AG10803 (cell line): ENCODE measurements at places on chromosomes 7 and 10.

GRCh38 chr7:116180302-116180701 is 30.0 kb upstream of the TES start:
- DNase-seq, result peak; percentile 64

DNA sequence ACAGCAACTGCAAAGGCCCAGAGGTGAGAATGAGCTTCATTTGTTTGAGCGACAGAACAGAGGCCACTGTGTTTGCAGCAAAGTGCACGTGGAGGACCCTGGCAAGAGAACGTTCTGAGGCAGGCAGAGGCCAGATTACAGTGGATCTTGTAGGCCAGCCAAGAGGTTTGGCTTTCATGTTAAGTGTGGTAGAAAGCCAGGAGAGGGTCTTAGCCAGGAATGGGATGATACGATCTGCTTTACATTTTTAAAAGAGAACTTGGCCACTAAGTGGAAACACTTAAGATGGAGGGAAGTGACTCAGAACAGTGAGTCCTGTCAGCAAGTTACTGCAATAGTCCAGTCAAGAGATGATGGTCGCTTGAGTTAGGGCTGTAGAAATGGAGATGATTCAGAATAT is 4.6 kb downstream of the CCDC136 start:
- peak; percentile 73 for DNase-seq

DNA sequence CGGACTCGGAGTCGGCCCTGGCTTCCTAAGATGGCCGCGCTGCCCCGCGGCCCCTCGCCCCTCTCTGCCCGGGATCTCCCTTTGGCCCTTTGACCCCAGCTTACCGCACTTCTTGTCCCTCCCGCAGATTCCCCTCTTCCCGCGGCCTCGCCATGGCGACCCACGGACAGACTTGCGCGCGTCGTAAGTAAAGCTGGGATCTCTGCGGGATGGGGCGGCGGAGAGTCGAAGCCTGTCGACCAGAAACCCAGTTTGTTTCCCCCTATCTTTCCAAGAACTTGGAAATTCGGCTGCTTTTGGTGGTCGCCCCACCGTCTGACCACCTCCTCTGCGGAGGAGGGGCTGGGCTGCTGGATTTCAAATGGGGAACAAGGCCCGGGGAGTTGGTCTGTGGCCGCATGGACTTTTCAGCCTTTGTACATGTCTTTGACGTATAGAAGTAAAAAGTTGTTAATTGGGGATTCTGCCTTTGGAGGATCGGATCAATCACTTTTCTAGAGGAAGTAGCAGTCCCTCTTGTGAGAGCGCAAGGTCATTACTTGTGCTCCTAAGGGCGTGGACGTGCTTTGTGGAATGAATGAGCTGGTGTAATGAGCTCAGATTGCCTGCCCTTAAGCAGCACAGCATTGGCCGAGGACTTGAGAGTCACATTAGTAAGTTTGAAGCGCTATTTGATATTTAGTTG is 553 bp downstream of the VDAC2 start:
- peak; percentile 70 for DNase-seq

GRCh38 chr10:17918187-17918903 is 33.4 kb upstream of the SLC39A12 start:
- no peak for DNase-seq

DNA sequence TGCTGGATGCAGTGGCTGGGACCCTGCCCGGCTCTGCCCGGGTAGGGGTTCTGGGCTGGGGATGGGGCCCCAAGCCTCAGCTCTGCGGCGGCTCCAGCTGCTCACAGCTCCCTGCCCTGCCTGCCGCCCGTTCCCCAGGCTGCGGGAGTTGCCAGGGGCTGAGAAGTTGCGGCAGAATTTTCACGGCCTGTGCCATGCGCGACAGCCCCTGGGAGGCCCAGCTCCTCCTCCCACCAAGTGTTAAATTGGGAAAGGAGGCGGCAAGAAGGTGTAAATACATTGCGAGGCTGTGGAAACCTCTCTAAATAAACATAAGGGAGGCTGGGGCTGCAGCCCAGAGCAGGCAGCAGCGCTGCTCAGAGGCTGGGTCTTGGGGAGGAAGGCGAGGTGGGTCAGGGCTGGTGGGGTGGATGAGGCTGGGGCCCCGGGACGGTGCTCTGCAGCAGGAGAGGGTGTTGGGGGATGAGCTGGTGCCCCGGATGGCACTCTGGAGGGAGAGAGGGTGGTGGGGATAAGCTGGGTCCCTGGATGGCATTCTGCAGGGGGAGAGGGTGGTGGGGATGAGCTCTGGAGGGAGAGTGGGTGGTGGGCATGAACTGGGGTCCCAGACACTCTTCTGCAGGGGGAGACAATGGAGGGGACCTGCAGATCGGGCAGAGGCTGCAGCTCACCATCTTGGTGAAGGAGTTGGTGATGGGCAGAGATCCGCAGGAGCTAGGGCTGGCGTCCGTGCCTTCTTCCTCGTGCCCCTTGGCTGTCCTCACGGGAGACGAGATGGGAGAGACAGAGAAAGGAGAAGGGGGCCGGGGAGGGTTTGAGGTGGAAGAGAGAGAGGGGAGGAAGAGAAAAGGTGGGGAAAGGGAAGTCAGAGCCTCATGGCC is 85.5 kb upstream of the GNA12 start:
- no peak for DNase-seq

- no peak for DNase-seq
Measured at GRCh38 chr7:145633513-145633912, 483.1 kb upstream of the CNTNAP2 start.

- DNase-seq, result no peak
Measured at GRCh38 chr10:68831961-68832455, 4.7 kb downstream of the STOX1 start.

DNA sequence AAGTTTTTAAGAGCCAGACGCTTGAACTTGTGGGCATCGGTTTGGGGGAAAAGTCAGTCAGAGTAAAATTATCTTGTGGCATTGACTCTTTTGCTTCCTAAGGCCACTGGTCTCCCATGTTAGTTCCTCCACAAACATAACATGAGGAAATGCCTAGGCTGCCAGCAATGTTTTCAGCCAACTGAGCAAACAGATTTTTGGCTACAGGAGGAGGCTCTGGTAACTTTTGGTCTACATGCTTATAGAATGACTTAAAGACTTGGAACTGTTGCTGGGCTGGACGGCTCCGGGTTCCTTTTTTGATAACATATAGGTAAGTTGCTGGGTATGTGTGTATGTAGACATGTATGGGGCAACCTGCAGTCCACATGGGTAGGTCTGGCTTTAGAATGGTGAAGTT is 9.6 kb upstream of the ZNF239 start:
- no peak for DNase-seq

DNA sequence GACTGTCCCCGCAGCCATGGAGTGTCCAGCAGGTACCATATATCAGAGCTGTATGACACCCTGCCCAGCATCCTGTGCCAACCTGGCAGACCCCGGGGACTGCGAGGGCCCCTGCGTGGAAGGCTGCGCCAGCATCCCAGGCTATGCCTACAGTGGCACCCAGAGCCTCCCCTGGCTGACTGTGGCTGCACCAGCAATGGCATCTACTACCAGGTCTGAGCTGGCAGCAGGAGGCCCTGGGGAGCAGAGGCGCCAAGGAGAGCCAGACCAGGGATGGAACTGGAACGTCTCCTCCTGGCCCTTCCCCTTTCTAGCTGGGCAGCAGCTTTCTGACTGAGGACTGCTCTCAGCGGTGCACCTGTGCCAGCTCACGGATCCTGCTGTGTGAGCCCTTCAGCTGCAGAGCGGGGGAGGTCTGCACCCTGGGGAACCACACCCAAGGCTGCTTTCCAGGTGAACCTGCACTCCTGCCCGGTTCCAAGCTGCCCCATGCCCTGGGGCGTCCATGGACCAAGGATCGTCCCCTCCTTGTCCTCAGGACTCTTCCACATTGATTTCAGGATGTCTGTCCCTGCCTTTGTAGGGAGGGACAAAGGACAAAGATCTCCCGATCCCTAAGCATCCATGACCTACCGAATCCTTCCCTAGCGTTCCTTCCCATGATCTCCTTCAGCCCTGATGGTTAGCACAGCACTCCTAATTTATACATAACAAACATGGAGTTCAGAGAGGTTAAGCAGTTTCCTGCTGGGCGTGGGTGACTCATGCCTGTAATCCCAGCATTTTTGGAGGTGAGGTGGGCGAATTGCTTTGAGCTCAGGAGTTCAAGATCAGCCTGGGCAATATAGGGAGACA is 33.3 kb downstream of the EPHB4 start:
- DNase-seq, result no peak

DNA sequence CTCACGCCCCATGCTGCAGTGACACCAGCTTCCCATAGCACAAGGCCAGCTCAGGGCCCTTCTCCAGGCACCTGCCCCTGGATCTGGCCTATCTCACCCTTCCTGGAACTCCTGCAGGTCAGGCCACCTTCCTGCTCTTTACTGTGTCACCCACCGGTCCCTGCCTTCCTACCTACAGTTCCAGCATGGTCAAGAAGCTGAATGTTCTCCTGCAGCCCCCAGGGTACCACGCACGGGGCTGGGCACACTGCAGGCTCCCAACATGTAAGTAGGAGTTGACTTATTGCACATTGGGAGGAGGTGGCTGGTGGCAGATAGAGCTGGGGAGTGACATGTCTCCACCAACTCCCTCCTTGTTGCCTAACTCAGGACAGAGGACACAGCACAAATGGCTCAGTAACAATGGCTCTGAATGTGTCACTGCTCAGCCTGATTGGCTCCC is 14.5 kb downstream of the ITPRIP start:
- DNase-seq, result no peak

GRCh38 chr10:74750848-74751274 is 75.5 kb upstream of the KAT6B start:
- no peak for DNase-seq

- no peak for DNase-seq
Measured at GRCh38 chr7:73870041-73870492, 9.1 kb downstream of the TMEM270 start.

DNA sequence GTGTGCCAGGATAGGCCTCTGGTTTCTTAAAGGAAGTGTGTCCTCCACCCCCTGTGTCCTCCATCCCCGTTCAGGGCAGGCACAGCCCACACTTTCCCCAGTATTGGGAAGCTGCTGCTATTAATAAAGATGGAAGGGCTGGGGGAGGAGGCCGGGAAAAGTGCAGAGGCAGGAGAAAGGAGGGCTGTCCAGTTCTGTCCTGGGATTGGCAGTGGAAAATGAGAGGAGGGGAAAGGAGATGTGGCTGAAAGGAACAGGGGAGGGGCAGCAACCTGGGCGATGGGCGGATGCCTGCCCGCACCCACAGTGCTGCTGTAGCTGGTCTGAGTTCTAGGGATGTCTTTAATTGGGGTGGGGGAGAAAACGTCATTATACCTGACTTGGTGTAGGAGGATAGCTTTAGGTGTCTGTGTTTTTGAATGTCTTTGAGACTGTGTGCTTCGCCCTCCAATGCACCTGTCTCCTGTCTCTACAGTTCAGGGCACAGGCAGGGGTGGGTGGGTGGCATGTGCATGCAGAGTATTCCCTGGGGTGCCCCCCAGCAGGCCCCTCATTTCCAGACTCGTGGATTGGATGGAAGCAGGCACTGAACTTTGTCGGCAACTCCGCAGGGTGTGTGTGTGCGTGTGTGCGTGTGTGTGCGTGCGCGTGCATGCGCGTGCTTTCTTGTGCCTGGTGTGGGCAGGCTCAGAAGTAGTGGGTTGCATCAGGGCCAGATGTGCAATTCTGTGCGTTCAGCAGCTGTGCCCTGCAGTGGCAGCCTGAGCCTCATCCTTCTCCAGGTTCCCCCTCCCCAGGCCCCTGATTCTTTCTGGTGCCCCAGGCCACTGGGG is 2.5 kb downstream of the TRIM8 start:
- peak; percentile 73 for DNase-seq

GRCh38 chr7:22400936-22401553 is 44.1 kb upstream of the RAPGEF5 start:
- no peak for DNase-seq

DNA sequence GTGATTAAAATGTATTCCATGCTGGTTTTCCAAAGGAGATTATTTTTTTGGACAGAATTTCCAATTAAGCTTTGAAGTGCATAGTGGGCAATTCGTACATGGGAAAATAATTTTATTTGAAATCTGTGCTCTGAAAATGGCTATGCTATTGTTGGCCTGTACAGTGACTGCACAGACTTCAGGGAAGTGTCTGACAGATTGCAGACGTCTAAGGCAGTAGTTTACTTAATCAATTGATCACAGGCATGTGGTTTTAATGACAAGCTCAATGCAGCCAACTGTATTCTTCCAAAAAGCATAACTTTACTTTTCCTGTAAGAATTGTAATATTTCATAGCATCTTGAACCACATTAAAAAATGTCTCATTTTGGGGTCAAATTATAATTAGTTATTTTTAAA is 102.0 kb downstream of the SEMA3C start:
- DNase-seq, result no peak

DNA sequence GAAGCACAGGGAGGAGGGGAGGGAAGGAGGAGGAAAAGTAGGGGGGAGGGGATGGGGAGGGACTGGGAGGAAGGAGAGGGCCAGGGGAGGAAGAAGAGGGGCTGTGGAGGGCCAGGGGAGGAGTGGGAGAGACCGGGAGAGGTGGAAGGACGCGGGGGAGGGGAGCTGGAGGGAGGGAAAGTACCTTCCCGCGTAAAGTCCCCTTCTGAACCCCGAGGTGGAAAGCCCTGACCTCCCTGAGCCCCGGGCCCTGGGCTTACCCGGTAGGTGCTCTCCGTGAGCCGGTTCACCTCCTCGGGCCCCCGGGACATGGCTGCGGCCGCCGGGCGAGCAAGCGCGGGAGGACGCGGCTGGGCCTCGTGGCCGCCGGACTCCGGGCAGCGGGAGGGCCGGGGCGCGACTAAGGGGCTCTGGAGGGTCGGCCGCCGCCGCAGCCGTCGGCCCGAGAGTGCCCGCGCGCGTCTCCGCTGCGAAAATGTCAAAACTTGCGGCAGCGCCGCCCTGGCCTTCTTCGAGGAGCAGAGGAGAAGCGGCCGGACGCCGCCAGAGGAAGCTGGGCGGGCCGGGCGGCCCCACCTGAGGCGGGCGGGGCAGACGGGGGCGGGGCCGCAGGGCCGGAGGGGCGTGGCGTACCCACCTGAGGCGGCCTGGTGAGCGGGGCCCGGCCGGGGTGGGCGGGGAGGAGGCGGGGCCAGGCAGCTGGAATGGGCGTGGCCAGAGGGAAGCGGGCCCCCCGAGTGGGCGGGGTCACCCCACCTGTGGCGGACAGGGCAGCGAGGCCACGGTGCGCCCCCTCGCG is at the start of gene BAIAP2L1:
BAIAP2L1 (minus strand) TSS at position 549 of the 799 bp plus-strand sequence; CDS start at position 311, 238 bp downstream.
- peak; percentile 57 for DNase-seq

GRCh38 chr10:35462491-35462934 is 126.2 kb downstream of the CCNY start:
- DNase-seq, result no peak

GRCh38 chr10:36720895-36721294 is 404.5 kb upstream of the ANKRD30A start:
- DNase-seq, result no peak

DNA sequence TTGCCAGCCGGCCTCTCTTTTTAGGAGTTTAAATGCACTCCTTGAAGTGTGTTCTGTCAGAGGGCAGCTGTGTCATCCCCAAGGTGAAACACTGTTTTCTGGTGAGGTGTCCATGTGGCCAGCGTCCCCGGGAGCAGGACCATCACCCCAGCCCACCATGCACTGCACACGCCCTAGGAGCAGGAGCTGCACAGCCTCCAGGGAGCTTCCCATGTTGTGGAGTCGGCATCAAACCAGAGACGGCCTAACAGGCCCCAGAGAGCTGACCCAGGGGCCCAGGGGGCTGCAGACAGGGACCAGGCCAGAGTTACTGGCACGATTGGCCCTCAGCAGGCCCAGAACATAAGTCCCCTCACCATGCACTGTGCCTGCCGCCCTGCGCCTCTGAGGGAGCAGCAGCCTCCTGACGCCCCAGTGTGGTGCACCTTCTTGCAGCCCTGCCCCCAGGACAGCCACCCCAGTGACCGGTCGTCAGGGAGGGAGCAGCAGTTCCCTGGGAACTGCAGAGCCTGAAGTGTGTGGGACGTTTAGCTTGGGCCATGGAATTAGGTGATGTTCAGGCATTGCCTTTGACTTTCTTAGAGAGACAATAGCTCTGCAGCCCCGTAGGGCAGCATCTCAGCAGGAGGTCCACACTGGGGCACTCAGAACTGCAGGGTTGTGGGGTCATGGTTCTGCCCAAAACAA is 97.9 kb downstream of the NKX6-2 start:
- DNase-seq, result no peak
